ENCODE measurements at places on chromosomes 7 and 10. TPM values are rescaled to one million over a fixed set of nuclear protein-coding genes. Genes with fewer than 3 reads are reported as not detected.

- H3K36me3 ChIP-seq, result no peaks in the 10 kb centered on the region
- H3K4me1 ChIP-seq, result no peaks in the 10 kb centered on the region
- no peak overlapping the region for H3K4me3 ChIP-seq
- no peak for DNase-seq
Measured at GRCh38 chr10:15175587-15175986, 7.1 kb upstream of the NMT2 start.

- H3K27me3 ChIP-seq, result no peaks in the 10 kb centered on the region
- no peaks in the 10 kb centered on the region for H3K4me1 ChIP-seq
Measured at GRCh38 chr10:53315709-53316108, 543.1 kb upstream of the MBL2 start.

Gene SUN3
- not detected for total RNA-seq

DNA sequence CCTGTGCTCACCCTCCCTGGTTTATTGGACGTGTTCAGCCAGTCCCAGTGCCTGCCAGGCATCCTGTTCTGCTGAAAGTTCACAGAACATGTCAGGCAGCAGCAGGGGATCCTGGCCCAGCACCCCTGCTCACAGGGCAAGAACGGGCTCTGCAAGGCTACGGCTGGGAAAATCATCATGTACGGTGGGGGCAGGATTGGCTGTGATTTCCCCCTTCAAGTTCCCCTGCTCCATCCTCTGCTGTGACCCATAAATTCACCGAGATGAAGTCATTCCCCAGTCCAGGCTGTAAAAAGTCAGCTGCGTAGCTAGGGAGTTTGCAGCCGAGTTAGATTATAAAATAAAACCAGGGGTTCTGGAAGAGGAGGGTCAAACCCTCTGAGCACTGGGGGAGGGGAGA is 484.1 kb upstream of the ZMIZ1 start:
- no peak for DNase-seq
- H3K36me3 ChIP-seq, result no peaks in the 10 kb centered on the region
- no peak overlapping the region for H3K4me3 ChIP-seq
- H3K4me1 ChIP-seq, result no peaks in the 10 kb centered on the region

GRCh38 chr10:54449056-54449455 is 352.0 kb downstream of the PCDH15 start:
- H3K27me3 ChIP-seq, result no peaks in the 10 kb centered on the region
- DNase-seq, result no peak
- no peaks in the 10 kb centered on the region for H3K4me1 ChIP-seq
- no peaks in the 10 kb centered on the region for H3K36me3 ChIP-seq
- H3K4me3 ChIP-seq, result no peak overlapping the region
- H3K27ac ChIP-seq, result no peak overlapping the region

GRCh38 chr10:78231327-78231726 is 197.7 kb downstream of the RPS24 start:
- DNase-seq, result no peak
- H3K27ac ChIP-seq, result no peak overlapping the region
- H3K4me1 ChIP-seq, result peaks cover 9% of the 10 kb centered on the region
- H3K4me3 ChIP-seq, result no peak overlapping the region
- peaks cover 8% of the 10 kb centered on the region for H3K36me3 ChIP-seq

Gene DPYSL4
- total RNA-seq, result 1.5 TPM

DNA sequence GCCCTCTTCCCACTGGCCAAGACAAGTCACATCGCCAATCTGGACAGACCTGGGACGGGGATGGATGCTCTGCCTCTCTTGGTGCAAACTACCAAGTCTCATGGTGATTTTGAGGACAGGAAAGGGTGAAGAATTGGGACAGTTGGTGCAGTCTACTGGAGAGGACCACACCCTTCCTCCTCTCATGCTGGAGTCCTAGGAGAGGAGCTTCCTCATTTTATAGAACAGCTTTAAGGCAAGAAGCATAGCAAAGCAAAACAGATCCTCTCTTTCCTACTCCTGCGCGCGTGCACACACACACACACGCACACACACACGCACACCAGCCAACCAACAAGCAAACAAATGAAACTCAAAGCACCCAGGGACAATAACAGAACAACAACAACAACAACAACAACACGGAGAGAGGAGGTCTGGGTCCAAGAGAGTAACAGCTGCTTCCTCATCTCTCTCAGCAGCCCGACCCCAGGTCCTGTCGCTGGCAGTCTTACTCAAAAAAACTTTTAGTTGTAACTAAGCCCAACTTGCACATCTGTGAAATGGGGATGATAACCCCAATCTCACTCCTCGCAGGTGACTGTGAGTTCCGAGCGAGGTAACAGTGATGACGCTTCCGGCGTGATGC is 83.4 kb downstream of the TMEM178B start:
- H3K27ac ChIP-seq, result peak overlapping the region; percentile 34
- DNase-seq, result no peak
- H3K4me3 ChIP-seq, result peak overlapping the region; percentile 8
- H3K36me3 ChIP-seq, result no peaks in the 10 kb centered on the region
- peaks cover 57% of the 10 kb centered on the region for H3K4me1 ChIP-seq

GRCh38 chr7:31761646-31762045 is 74.6 kb downstream of the PPP1R17 start:
- peaks cover 2% of the 10 kb centered on the region for H3K27me3 ChIP-seq
- no peaks in the 10 kb centered on the region for H3K36me3 ChIP-seq
- H3K4me1 ChIP-seq, result no peaks in the 10 kb centered on the region
- H3K4me3 ChIP-seq, result no peak overlapping the region

DNA sequence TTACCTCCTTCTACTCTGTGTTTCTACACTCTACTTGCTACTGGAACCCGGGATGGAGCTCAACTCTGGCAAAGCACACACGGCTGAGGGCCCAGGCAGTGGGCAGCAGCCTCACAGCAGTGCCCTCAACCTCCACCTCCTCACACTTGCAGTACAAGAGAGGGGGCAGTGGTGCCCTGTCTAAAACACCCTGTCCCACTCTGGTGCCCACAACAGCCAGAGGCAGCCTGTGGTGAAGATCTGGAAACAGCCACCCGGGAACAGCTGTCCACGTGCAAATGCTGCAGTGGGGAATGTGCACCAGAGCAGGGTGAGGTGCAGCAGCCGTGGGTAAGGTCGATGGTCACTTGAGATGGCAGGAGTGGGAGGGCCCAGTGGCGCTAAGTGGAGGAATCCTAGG is 13.7 kb downstream of the MAT1A start:
- peaks cover 12% of the 10 kb centered on the region for H3K4me1 ChIP-seq
- no peak overlapping the region for H3K4me3 ChIP-seq
- H3K36me3 ChIP-seq, result no peaks in the 10 kb centered on the region
- no peak overlapping the region for H3K27ac ChIP-seq

DNA sequence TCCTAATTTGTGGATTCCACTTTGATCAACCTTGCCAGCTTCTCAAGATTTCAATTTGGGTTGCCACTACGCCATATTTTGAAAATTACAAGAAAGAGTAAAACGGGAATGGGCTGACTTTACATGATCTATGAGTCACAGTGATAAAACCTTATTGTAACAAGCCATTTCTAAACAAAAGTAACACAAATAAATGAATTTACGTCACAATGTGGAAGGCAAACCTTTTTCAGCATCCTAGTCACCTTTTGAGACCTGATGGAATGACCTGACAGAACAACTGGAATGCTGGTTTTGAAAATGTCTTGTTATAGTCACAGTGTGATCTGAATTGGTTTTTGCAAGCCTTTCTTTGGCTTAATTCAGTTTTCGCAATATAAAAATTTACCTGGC is 85.9 kb downstream of the CDK6 start:
- DNase-seq, result no peak
- peak overlapping the region; percentile 54 for H3K4me3 ChIP-seq
- peak overlapping the region; percentile 78 for H3K27ac ChIP-seq
- H3K27me3 ChIP-seq, result peaks cover 4% of the 10 kb centered on the region
- peaks cover 50% of the 10 kb centered on the region for H3K36me3 ChIP-seq

Gene PRSS1
- total RNA-seq, result not detected

Gene PNLIPRP2
- not detected for total RNA-seq

Gene GPNMB
- 23.8 TPM for total RNA-seq

GRCh38 chr7:111477462-111478225 is 84.6 kb downstream of the IMMP2L start:
- no peak overlapping the region for H3K4me3 ChIP-seq
- peaks cover 8% of the 10 kb centered on the region for H3K36me3 ChIP-seq
- no peak overlapping the region for H3K27ac ChIP-seq
- peaks cover 5% of the 10 kb centered on the region for H3K4me1 ChIP-seq

Gene BLNK
- not detected for total RNA-seq

DNA sequence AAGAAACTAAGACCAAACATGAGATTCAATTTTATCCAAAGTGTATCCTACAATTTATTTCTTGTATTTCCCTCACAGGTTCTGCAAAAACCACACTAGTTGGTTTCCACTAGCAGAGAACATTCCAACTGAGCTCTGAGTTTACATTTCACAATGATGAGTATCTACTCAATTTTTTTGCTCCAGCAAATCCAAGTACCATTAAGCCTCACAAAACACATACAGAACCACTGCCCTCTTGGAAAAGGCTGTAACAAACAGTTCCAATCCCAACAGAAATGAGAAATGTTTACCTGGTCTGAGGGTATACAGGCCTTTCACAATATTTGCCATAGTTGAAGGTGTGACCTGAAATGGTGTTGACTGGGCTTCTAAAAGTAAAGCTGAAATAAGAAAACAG is 59.9 kb downstream of the CACUL1 start:
- no peaks in the 10 kb centered on the region for H3K27me3 ChIP-seq
- H3K36me3 ChIP-seq, result peaks cover under 1% of the 10 kb centered on the region
- H3K27ac ChIP-seq, result peak overlapping the region; percentile 60
- H3K4me3 ChIP-seq, result peak overlapping the region; percentile 16
- peak; percentile 61 for DNase-seq
- peaks cover 57% of the 10 kb centered on the region for H3K4me1 ChIP-seq

Gene PLXNA4
- 0.11 TPM for total RNA-seq

DNA sequence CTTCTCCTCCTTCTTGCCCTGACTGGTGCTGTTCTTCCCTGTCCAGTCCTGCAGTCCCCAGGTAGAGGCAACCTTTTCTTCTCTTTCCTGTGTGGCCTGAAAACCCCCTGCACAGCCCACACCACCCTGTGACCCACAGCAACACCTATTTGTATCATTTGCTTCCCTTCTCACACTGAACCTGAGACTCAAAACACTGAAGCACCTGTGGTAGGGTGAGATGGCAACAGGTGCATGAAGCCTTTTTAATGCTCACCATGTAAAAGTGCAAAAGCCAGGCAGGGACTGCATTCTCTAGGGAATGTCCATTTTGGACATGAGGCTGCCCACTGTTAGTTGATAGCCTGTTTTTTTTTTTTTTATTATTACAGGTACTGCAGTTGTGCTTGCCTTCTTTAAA is 71.4 kb downstream of the LRMDA start:
- H3K4me1 ChIP-seq, result peaks cover 5% of the 10 kb centered on the region
- H3K27ac ChIP-seq, result no peak overlapping the region
- H3K27me3 ChIP-seq, result peaks cover 8% of the 10 kb centered on the region
- no peak for DNase-seq
- H3K36me3 ChIP-seq, result no peaks in the 10 kb centered on the region
- no peak overlapping the region for H3K4me3 ChIP-seq

Gene H2AZ2
- total RNA-seq, result 176 TPM

DNA sequence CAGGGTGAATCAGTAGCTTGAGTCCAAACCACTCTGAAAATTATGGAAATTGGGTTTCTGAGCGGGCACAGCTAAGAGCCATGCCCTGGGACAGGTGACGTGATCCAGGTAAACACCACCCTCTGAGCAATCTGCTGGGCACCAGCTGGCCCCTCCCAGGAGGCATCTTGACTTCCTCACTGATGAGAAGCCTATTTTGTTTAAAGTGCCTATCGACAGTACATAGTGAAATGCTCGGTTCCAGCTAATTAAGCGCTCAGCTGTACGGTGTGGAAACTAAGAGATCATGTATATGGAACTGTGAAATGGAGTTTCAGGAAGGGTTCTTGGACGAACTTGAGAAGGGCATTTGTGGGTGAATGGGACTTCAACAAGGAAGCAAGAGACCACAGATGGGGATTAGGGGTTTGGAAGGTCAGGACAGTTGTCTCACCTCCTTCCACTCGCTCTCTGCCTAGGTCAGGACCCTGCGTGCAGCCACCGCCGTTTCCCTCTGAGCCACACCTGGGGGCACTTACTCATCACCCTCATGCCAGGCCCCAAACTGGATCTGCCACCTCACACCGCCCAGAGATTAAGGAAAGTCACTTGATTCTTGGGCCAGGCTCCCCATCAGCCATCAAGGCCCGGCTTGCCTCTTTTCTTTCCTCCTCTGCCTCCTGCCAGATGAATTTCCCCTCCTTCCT is 3.2 kb downstream of the ITPRIP start:
- peak overlapping the region; percentile 91 for H3K4me3 ChIP-seq
- peaks cover 74% of the 10 kb centered on the region for H3K4me1 ChIP-seq
- no peak for DNase-seq
- peak overlapping the region; percentile 98 for H3K27ac ChIP-seq
- peaks cover 6% of the 10 kb centered on the region for H3K27me3 ChIP-seq

Gene SPDYE8
- total RNA-seq, result not detected

Gene PSMC2
- total RNA-seq, result 165 TPM

All from HFFc6 (cell line).